ENCODE measurements at places on chromosomes 2 and 18.

DNA sequence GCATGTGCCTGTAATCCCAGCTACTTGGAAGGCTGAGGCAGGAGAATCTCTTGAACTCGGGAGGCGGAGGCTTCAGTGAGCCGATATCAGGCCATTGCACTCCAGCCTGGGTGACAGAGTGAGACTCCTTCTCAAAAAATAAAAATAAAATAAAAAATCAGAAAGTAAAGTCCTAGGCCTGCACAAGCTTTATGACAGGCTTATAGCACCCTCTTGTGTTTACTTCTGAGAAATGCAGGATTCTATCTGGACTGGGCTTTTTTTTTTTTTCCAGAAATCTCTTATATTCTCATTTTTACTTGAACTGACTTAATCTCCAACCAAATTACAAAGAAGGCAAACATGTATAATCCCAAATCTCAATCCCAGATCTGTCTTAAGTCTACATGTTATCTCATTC is 26.1 kb upstream of the REG3G start:
- DNase-seq: peak; percentile 3

DNA sequence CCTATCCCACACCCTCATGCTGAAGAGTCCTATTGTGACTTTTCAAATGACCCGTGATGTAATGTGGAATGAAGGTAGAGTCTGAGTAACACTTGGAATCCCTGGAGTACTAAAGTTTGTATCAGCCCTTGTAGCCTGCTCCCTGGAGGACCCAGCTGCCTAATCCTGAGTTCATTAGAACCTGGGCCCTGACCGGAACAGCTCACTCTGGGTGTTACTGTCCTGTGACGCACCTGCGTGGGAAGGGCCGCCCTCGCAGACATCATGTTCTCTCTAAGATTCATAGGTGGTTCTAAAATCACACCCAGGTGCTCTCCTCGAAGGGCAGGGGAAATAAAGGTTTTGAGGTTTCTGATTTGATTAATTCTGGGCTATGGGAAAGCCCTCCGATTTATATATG is 62.3 kb downstream of the NCK2 start:
- DNase-seq: no peak

- no peak for DNase-seq
Observed at GRCh38 chr2:2166881-2167280, 164.2 kb downstream of the MYT1L start.

- DNase-seq: no peak
Observed at GRCh38 chr2:43445781-43446180, 150.1 kb downstream of the THADA start.

Measured in iris pigment epithelial cell (primary cell).